ENCODE measurements at places on chromosomes 6 and 20.

- DNase-seq: no peak
Observed at GRCh38 chr6:75906871-75907270, 157.8 kb downstream of the MYO6 start.

DNA sequence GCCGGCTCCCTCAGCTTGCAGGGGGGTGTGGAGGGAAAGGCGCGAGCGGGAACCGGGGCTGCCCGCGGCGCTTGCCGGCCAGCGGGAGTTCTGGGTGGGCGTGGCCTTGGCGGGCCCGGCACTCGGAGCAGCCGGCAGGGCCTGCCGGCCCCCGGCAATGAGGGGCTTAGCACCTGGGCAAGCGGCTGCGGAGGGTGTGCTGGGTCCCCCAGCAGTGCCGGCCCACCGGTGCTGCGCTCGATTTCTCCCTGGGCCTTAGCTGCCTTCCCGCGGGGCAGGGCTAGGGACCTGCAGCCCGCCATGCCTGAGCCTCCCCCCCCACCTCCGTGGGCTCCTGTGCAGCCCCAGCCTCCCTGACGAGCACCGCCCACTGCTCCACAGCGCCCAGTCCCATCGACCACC, 514.5 kb upstream of the GJE1 start:
- peak; percentile 55 for DNase-seq

GRCh38 chr6:163554663-163555062, 140.1 kb downstream of the QKI start:
- DNase-seq: peak; percentile 80

DNA sequence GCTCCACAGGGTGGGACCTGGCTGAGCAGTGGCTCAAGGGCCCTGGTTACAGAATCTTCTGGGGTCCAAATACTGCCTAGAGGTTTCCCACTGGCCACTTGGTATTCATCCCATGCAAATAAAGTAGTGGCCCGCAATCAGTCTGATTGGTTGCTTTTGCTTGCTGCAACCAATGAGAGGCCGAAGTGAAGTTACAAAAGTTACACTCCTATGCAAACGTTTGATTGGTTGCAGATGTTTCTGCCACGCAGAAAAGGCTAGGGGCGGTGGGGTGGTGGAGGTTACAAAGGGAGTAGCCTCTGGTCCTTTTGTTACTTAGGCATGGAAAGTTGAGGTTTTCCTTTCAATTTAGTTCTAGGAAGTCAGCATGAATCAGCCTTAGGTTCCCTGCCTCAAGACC, 3.6 kb upstream of the NHLRC1 start:
- DNase-seq: no peak

DNA sequence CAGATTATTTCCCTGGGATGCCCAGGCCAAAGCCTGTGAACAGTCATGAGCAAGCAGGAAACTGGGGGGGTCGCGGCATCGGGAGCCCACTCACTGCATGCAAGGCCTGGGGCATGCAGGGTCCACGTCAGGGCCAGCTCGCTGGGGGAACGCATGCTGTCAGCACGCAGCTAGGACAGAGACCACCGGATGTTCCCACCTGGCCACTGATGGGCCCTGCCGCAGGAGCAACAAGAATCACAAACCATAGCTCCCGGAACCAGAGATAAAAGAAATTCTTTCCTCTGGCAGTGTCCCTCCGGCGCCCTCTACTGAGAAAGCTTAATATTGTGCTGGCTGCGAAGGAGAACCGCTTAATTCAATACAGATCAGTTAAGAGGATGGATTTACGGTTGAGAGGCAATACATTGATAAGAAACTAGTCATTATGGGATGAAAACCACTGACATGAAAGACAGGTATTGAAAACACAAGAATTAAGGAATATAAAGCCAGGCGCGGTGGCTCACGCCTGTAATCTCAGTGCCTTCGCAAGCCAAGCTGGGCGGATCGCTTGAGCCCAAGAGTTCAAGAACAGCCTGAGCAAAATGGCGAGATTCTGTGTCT, 32.6 kb downstream of the C6orf15 start:
- DNase-seq: no peak

GRCh38 chr6:2522521-2522920, 228.2 kb downstream of the MYLK4 start:
- no peak for DNase-seq

- no peak for DNase-seq
Observed at GRCh38 chr6:119541132-119541905, 191.8 kb upstream of the MAN1A1 start.

DNA sequence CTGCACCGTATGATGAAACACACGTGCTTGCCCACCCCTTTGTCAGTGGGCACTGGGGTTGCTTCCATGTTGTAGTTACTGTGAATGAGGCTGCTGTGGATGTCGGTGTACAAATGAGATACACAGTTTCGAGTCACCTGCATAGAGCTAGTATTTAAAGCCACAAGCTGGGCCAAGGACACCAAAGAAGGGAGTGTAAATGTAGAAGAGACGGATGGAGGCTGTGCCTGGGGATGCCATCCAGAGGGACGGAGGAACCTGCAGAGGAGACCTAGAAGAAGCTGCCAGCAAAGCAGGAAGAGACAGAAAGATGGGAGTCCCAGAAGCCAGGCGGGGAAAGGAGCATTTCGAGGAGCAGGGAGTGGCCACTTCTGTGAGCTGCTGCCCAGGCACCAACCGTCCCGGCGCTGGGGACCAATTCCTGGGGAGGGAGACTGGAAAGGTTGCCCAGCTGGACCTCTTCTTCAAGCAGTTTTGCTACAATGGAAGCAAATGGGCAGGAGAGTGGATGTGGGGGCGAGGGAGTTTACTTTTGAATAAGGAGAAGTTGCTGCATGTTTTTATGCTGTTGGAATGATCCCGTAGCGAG, 339.3 kb downstream of the ZFAND3 start:
- DNase-seq: no peak

All from aorta (tissue), 5 donors.